Stimulated activated CD8-positive, alpha-beta memory T cell treated with anti-CD3 and anti-CD28 coated beads, Interleukin-2, amount 100 ng/mL, for 48 hours (primary cell): ENCODE measurements at places on chromosomes 5 and 9.

DNA sequence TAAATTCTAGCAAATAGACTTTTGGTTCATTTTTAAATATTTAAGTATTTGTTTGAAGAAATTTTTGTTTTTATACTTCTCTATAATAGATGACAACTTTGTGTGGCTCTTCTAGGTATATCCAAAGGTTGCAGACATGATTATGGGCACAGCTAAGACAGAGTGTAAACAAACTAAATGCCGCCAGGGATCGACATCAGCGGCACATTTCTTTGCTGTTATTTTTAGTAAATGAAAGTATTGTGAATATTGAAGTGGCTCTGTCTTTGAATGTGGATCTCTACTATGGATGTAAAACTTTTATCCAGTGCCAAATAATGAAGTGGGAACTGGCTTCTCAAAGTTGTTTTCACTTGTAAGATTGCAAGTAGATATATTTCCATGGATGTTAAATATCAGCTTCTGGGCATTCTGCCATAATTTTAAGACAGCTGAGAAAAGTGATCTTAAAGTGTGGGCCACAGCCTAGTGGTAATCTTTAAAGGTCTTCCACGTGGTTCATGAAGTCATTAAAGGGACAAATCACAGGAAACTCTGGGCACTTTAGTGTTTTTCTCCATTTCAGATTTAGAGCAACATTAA lies 589.9 kb downstream of the ZNF608 start:
- no peak for DNase-seq

GRCh38 chr9:128481561-128481960 lies 23.0 kb upstream of the GLE1 start:
- DNase-seq = no peak

- DNase-seq = no peak
These were observed 188.2 kb downstream of the SLCO4C1 start for GRCh38 chr5:102107865-102108264.

DNA sequence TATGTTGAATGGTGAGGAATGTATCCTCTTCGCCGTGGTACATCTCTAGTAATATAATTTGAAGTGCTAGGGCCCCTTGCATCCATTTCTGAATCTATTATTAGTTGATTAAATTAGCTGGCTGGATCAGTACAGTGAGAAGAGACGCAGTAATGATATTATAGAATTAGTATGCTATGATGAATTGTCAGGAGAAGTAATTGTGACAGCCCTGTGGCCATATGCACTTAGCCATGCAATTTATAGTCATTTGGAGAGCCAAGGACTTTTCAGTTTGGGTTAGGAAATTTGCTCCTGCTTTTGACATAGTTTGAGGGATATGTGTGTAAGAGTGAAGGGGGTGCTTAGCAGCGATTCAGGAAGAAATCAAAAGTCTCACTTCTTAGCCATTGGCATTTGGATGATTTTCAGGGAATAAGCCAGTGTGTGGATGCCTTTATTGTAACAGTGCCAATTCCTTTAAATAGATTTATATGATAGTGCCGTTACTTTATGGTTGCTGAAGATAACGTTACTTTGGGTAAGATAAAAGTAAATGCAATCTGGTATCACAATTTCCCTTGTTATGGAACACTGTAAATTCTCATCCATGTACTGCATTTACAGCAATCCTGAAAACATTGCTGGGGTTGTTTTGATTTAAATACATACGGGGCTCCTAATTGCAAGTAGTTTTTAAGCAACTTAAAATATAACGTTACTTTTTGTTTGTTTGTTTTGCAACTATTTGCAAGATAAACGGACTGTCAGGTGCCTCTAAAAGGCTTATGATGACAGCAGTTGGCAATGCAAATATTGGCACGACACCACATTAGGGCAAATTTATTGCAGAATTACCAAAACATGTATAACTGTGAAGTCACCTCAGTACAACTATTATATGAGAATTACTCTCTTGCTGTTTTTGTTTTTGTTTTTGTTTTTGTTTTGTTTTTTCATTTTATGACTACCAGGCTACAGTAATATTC lies 875.4 kb upstream of the WWC1 start:
- DNase-seq = no peak

GRCh38 chr9:29200650-29201049 lies 1627.4 kb upstream of the C9orf72 start:
- DNase-seq = no peak

GRCh38 chr5:139552893-139553575 lies 8.1 kb upstream of the UBE2D2 start:
- no peak for DNase-seq

DNA sequence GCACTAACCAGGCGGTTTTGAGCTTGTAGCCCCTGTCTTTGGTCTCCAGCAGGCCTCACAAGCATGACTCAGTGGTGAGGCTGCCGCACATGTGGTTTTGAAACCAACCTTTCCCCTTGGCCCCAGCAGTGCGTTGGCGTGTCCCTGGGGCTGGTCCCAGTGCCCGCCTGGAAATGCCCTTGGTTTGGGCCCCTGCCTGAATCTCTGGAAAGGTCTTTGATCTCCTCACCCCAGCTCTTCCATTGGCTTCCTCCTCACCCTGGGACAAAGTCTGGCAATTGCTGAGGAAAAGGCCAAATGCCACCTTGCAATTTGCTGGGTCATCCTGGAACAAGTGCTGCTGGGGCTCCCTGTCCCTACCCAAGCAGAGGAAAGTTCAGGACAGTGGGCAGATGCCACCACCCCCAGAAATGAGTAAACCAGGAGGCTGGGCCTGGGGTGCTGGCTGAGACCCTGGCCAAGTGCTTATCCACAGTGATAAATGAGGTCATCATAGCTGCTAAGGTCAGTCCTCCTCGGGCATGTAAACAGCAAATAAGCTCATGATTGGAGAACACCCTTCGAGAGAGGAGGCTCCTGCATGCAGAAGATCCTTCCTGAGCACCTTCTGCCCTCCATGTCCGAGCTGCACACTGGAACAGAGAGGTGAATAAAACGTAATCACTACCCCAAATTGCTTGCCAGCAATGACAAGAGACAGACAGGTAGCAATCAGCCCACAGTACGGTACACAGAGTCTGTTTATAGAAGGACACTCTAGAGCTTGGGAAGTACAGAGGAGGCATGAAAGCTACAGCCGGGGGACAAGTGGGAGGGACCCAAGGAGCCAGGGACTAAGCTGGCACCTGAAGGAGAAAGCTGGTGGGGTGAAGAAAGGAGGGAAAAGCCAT lies 98.9 kb upstream of the CPEB4 start:
- peak; percentile 11 for DNase-seq

DNA sequence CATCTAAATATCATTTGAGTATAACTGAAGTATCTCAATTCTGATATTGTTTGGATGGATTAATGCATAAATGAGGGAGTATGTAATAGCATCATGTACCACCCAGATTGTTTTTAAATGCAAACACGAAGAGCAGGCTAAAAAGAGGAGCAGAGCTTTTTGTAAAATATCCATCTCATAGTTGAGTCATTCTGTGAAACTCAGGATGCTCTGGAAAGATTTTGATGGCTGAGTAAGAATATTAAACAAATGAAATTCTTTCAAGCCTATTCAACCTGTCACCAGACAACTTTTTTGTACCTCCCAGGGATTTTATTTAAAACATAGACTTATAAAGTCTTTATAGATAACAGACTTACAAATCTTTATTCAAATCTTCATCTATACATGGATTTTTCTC lies 625.9 kb downstream of the TLE4 start:
- no peak for DNase-seq

GRCh38 chr5:53151713-53152458 lies 42.3 kb upstream of the MOCS2 start:
- no peak for DNase-seq

GRCh38 chr9:131951905-131952304 lies 127.8 kb downstream of the MED27 start:
- DNase-seq = no peak

DNA sequence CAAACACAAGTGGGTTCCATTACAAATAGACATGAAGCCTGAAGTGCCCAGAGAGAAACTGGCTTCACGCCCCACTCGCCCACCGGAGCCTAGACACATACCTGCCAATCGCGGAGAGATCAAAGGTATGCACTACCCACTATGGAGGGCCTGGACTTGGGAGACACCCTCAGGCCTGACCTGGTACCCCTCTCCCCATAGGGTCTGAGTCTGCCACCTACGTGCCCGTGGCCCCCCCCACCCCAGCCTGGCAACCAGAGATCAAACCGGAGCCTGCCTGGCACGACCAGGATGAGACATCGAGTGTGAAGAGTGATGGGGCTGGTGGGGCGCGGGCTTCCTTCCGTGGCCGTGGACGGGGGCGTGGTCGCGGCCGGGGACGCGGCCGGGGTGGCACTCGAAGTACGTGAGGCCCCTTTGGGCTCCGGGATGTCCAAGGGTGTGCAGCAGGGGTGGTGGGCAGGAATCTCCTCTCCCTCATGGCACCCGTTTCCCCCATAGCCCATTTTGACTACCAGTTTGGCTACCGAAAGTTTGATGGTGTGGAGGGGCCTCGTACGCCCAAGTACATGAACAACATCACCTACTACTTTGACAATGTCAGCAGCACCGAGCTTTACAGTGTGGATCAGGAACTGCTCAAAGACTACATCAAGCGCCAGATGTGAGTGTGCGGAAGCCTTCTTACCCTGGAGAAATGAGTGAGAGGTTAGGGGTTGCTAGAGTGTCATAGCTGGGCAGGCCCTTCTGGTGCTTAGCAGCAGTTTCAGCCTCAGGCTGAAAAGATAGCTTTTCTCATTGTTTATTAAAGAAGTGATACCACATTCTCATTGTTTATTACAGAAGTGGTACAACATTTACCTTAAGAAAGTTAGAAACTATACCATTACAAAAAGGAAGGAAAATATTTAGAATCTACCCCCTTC lies 38.7 kb downstream of the LARP1 start:
- no peak for DNase-seq

- no peak for DNase-seq
These were observed 55.2 kb upstream of the PPP2CA start for GRCh38 chr5:134281081-134281480.

- no peak for DNase-seq
These were observed 566.8 kb upstream of the PTGER4 start for GRCh38 chr5:40112875-40113274.

- no peak for DNase-seq
These were observed 56.8 kb downstream of the PTPN3 start for GRCh38 chr9:109441296-109441695.

- DNase-seq = no peak
These were observed 50.7 kb upstream of the FST start for GRCh38 chr5:53429706-53430105.

GRCh38 chr5:100761192-100761591 lies 141.9 kb downstream of the ST8SIA4 start:
- no peak for DNase-seq

DNA sequence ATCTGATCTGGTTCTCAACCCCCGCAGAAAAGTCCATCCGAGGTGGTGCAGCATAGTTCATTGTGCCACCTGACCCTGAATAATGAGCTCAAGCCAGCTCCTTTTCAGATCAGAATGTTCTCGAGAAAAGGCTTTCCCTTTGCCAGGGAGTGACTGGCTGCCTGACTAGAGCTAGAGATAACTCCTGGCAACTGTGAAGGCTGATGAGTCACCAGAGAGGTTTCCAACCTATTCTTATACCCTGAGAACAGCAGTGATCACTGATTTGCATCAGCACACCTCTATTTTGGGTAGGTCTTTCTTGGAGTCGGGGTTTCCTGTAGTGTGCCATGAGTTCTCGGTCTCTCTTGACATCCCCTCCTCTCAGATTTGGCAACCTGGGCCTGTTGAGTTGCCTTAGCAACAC lies 127.9 kb downstream of the PIK3R1 start:
- no peak for DNase-seq

DNA sequence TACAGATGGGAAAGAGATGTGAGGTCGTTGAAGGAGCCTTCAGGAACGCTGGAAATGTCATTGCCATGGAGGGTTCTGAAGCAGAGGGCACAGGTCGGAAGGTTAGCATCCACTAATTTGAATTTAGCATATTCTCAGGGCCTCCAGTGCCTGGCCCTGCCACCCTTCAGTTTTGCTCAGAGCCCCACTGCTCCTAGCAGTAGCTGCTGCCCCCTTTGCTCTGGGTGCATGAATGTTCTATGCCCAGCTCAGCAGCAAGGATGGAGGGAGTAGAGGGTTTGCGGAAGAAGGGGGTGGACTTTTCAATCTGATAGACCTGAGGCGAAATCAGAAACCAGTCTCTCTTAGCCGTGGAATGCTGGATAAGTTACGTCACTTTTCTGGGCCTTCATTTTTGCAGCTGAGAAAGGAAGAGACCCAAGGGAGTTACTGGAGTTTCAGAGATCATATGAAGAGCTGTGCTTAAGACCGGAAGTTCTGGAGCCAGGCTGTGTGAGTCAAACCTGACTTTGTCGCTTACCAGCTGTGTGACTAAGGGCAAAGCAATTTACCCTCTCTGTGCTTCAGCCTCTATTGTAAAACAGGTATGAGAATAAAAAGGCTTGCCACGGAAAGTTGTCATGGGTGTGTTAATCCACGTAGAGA lies 133.2 kb upstream of the PANK3 start:
- DNase-seq = no peak
